Activated CD4-positive, alpha-beta T cell treated with anti-CD3 and anti-CD28 coated beads, Interleukin-2, amount 50 U/mL, for 48 hours (primary cell): ENCODE measurements at places on chromosomes 1 and 21.

DNA sequence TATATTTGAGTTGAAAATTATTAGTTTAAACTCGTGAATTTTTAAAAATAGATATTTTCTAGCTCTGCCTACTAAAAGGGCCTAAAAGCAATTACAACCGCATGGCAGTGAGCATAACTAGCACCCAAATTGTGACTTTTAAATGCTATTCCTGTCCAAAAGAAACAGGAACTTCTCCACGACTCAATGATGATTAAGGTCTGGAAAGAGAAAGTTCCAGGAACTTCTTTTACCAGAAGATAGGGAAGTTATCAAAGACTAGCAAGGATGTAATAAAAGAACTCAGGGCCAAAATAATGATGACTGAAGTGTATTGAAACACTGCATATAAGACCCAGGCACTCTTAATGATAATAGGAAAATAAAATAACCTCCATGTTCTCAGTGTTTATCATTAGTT lies 313.0 kb downstream of the PLPP3 start:
- no peak for DNase-seq

DNA sequence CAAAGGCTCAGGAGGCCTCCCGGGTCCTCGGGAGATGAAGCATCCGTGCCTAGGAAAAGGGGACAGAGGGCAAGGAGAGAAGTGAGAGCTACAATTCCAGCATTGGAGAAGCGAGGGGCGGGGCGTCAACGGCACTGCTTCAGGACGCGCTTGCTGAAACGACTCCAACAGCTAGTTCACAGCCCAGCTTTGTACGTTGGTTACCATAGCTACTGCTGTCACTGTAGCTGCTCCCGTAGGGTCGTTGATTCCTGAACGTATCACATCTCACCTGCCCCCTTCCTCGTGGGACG lies 63.1 kb downstream of the TOR1AIP2 start:
- no peak for DNase-seq

DNA sequence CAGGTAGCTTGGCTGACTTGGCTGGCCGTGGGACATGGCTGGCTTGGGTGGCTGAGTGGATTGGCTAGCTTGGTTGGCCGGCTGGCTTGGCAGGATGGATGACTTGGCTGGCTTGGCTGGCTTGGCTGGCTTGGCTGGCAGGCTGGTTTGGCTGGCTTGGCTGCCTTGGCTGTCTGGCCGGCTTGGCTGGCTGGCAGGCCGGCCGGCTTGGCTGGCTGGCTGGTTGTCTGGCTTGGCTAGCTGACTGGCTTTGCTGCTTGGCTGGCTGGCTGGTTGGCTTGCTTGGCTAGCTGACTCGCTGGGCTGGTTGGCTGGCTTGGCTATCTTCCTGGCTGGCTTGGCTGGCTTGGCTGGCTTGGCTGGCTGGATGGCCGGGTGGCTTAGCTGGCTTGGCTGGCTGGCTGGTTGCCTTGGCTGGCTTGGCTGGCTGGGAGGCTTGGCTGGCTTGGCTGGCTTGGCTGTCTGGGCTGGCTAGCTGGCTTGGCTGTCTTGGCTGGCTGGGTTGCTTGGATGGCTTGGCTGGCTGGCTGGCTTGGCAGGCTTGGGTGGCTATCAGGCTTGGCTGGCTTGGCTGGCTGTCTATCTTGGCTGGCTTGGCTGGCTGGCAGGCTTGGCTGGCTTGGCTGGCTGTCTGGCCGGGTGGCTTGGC lies 129.7 kb upstream of the FAM72C start:
- peak; percentile 3 for DNase-seq

- DNase-seq: no peak
Observed at GRCh38 chr1:114956570-114956969, 73.1 kb upstream of the TSHB start.

- no peak for DNase-seq
Observed at GRCh38 chr1:233019778-233020325, 69.4 kb downstream of the NTPCR start.

- no peak for DNase-seq
Observed at GRCh38 chr1:156959925-156960324, 39.5 kb downstream of the LRRC71 start.

DNA sequence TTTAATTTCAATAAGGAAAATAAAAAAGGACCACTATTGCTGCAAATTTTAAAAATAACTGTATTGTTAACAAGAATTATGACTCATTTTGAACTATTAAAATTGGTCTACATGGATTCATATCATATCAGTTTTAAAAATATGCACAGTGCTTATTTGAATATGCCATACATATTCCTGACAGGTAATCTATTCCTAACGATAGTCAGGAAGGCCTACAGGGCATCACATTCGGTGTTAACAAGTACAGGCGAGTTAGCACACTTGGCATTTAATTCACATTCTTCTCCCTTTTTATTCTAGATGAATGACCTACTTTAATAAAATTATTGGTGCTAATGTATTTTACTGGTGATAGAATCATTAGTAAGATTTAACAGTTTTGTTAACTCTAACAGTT lies 174.6 kb downstream of the USH2A start:
- DNase-seq: no peak

- no peak for DNase-seq
Observed at GRCh38 chr21:14869984-14870852, 194.6 kb downstream of the NRIP1 start.

GRCh38 chr1:219712506-219712905 lies 99.6 kb upstream of the ZC3H11B start:
- DNase-seq: no peak

GRCh38 chr1:203267912-203268311 lies 37.4 kb upstream of the BTG2 start:
- DNase-seq: no peak

DNA sequence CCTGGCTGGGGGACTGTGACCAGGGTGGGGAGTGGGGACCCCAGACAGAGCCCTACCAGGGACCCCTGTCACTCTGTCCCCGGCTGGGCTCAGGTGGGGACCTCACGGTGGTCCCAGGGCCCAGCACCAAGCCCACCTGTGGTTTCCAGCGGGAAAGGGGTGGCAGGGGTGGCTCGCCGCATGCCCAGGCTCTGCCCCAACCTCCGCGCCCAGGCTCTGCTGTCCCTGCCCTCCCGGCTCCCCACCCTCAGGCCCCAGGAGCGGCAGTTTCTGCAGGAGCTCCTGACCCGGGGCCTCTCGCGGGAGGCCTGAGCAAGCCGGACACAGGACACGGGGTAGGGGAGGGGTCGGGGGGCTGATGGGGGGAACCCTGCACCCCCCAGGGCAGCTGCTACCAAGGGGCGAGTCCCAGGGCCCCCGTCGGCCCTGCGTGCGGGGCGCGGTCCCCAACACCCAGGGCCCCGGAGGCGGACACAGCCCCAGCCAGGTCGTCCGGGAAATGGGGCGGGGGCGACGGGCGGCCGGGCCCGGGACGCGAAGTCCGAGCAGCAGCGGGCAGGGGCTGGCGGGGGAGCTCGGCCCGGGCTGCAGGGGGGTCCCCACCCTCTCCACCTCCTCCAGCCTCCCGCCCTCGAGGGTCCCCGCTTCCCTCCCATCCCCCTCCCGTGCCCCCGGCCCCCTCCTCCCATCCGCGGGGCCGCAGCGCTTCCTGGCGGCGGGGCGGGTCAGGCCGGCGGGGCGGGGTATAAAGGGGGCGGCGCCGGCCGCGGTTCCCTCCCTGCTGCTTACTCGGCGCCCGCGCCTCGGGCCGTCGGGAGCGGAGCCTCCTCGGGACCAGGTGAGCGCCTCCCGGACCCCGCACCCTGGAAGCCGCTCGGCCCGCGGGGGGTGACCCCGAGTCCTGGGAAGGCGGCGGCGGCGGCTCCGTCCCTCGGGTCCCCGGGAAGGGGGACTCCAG lies at the start of gene COL6A2:
COL6A2 (plus strand) TSS at position 777 of the 958 bp plus-strand sequence.
- peak; percentile 61 for DNase-seq

- no peak for DNase-seq
Observed at GRCh38 chr1:22553991-22554522, 9.2 kb upstream of the EPHA8 start.

DNA sequence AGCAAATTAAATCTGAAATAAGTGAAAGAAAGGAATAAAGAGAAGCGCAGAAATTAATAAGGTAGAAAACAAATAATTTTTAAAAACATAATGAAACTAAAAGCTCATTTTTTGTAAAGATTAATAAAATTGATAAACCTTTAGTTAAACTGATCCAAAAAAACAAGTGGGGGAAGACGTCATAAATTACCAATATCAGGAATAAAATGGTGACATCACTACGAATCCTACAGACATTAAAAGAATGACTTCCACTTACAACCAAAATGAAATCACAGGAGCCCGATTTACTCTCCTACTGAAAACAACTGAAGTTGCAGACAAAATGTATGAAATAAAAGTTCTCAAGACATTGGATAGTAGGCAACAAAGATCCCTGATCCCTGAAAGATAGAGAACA lies 68.1 kb upstream of the IFFO2 start:
- DNase-seq: no peak

GRCh38 chr21:41196993-41197392 lies 29.0 kb downstream of the BACE2 start:
- DNase-seq: no peak

GRCh38 chr1:230191079-230191804 lies 124.2 kb downstream of the GALNT2 start:
- DNase-seq: no peak

- no peak for DNase-seq
Observed at GRCh38 chr1:82090104-82090503, 289.4 kb downstream of the ADGRL2 start.

DNA sequence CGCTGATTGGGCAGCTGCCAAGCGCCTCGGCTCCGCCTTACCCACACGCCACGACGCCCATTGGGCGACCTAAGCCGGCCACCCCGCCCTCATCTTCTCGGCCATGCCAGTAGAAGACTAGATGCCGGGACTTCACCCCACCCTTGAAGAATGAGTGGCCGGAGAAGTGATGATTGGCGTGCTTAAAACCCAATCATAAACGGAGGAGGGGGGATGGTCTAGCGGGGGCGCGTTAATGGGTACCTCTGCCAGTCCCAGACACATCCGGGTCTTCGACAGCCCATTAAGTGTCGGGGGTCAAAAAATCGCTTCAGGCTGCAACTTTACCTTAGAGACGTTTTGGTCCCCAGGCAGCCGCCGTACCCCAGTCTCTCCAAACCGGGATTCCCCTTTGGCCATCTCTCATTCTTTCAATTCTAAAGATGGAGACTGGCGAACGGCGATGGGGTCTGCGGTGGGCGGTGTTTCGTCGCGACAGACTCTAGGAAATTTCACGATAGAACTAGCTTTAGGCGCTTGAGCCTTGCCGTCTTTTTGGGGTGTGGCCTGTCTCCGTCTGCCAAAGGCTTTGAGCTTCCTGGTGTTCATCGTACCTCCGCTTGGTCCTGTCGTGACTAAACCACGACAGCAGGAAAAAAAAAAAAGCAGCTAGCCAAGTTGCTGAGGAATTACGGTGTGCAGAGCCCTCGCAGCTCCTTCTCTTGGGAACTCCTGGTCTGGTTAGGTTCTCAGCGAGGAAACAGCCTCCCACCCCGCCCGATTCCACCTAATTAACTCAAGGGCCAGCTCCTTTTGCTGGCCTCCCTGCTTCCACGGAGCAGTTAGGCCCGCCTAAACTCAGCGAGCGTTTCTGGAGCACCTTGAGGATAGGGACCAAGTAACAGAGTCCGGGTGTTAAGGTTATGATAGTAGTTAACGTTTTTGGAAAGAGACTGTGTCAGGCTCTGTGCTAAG lies at the start of gene GATAD2B:
GATAD2B (minus strand) TSS at position 1 of the 954 bp plus-strand sequence. CDS start 94,625 bp downstream, outside the sequence.
- peak; percentile 98 for DNase-seq

- no peak for DNase-seq
Observed at GRCh38 chr21:16241479-16241963, 511.7 kb downstream of the USP25 start.

DNA sequence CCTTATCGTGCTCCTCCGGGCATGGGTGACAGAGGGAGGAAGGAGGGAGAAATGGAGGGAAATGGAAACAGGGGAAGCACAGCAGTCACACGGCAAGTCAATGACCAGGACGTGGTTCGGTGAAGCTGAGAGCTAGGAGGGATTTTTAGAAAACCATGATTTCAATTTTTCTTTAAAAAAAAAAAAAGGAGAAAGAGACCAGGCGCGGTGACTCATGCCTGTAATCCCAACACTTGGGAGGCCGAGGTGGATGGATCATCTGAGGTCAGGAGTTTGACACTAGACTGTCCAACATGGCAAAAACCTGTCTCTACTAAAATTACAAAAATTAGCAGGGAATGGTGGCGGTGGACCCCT lies 776 bp upstream of the TNFRSF9 start:
- no peak for DNase-seq

DNA sequence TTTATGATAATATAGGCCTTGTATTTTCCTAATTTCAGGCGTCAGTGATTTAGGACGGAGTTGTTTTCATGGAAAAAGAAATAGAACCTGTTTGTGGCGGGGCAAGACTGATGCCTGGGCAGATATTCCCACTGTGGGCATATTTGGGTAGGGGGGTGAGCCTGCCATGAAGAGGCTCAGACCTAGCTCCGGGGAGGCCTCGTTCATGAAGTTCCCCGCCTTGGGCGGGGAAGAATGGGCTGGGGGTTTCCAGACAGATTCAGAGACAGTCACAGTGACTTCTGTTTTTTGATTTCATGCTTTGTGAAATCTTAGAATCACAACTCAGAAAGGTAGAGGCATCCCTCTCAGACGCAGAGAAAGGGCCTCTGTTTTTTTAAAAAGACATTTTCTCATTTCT lies 36.1 kb downstream of the RUNX3 start:
- no peak for DNase-seq

- DNase-seq: no peak
Observed at GRCh38 chr1:67682659-67683197, 2.3 kb upstream of the GADD45A start.
